ENCODE measurements at places on chromosomes 16 and 17.

DNA sequence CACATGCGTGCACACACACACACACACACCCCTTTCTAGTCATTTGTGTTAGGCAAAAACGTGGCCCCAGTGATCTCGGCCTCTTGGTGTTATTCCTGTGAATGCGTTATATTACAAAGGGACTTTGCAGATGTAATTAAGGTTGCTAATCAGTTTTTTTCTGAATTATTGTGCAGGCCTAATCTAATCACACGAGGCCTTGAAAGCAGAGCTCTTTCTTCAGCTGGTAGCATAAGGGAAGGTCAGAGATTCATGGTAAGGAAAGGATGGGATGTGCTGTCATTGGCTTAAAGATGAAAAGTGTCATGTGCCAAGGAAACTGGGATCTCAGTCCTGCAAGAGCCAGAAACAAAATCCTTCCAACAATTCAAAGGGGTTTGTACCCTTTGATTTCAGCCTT lies 113.4 kb upstream of the ELAC2 start:
- no peaks in the 10 kb centered on the region for H3K36me3 ChIP-seq
- no peak for DNase-seq
- H3K4me1 ChIP-seq = no peaks in the 10 kb centered on the region
- H3K27me3 ChIP-seq = no peaks in the 10 kb centered on the region

GRCh38 chr16:57624044-57624688 lies 4.3 kb upstream of the ADGRG1 start:
- no peak for DNase-seq
- H3K4me3 ChIP-seq = no peak overlapping the region
- no peaks in the 10 kb centered on the region for H3K27me3 ChIP-seq

GRCh38 chr17:7558544-7559319 lies at the start of gene TNFSF13:
Gene TNFSF13 (plus strand): TSS chr17:7558750. CDS start chr17:7559040, 290 bp downstream.
- peak within 1 kb of the TSS; percentile 32 for H3K27ac ChIP-seq
- H3K4me3 ChIP-seq = peak within 1 kb of the TSS; percentile 86
- H3K27me3 ChIP-seq = no peaks in the 10 kb centered on the region
- peaks cover 22% of the 10 kb centered on the region for H3K36me3 ChIP-seq
- peaks cover 41% of the 10 kb centered on the region for H3K4me1 ChIP-seq

GRCh38 chr17:61474235-61474927 lies 22.2 kb downstream of the TBX4 start:
- no peak overlapping the region for H3K4me3 ChIP-seq
- H3K27me3 ChIP-seq = peaks cover 29% of the 10 kb centered on the region
- H3K36me3 ChIP-seq = peaks cover 3% of the 10 kb centered on the region
- no peak overlapping the region for H3K27ac ChIP-seq
- H3K4me1 ChIP-seq = no peaks in the 10 kb centered on the region

DNA sequence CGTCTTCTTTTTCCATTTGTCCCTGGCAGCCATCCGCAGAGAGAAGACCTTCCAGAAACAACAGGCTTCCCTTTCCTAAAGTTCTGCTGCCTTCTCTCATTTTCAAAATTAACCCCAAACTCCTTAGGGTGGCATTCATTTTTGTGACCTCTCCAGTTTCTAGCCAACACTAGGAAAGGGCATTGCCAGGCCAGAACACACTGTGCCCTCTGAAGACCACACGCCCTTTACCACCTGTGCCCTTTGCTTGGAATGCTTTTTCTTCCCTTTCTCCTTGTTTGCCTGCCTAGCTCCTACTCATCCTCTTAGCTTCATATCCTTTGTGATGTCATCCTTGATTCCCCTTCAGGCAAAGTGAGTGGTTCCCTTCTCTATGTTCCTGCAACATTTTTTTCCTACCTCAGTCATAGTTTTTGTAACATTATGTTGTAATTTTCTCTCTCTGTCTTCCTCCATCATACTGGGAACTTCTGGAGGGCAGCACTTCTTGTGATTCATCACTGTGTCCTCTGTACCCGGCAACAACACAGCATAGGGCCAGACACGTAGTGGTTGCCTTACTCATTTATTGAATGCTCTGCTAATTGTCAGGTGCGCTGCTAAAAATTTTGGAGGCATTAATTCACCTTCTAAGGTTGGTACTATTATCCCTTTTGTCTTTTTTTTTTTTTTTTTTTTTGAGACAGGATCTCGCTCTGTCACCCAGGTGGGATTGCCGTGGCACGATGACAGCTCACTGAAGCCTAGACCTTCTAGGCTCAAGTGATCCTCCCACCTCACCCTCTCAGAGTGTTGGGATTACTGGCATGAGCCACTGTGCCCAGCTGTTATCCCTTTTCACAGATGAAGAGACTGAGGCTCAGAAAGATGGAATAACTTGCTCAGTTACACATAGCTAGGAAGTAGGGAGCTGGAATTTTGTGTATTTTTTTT lies 1.0 kb downstream of the KAT8 start:
- no peaks in the 10 kb centered on the region for H3K27me3 ChIP-seq
- DNase-seq = no peak

All from central memory CD8-positive, alpha-beta T cell (primary cell).